ENCODE measurements at places on chromosomes 4 and X.

GRCh38 chr4:41799126-41799525, 50.6 kb upstream of the PHOX2B start:
- DNase-seq, result no peak

- no peak for DNase-seq
Measured at GRCh38 chrX:150602296-150602695, 33.9 kb downstream of the MTM1 start.

DNA sequence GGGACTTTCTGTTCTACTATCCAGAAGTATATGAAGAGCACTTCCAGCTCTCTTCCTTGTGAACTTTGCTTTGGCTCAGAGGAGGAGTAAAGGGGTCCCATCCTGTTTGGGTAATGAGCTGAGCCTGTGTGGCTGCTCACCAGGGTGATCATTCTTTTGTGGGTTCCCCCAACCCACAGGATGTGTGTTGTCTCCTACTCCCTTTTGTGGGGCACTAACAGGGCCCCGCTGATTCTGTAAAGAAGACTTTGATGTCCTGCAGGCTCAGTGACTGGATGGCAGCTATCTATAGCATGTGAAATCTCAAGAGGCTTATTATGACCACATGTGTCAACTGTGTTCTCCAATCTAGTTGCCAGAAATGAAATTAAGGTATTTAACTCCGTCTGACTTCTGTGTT, 40.8 kb downstream of the ZNF518B start:
- DNase-seq, result no peak

DNA sequence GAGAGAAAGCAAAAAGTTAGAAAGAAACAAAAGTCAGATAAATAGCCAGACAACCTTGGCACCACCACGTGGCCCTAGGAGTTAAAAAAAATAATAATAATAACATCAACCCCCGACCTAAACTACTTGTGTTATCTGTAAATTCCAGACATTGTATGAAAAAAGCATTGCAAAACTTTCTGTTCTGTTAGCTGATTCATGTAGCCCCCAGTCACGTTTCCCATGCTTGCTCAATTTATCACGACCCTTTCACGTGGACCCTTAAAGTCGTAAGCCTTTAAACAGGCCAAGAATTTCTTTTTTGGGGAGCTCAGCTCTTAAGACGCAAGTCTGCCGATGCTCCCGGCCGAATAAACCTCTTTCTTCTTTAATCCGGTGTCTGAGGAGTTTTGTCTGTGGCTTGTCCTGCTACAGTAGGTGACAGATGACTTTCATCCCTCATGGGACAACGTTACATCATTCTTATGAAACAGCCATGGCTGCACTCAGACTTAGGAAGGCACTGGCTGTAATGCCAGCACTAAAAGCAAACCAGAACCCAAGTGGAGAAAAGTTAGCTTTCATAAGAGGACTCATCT, 520 bp downstream of the ACOX3 start:
- no peak for DNase-seq

- no peak for DNase-seq
Measured at GRCh38 chr4:159013692-159014091, 89.2 kb upstream of the RAPGEF2 start.

GRCh38 chrX:1398431-1399340, 6.8 kb upstream of the SLC25A6 start:
- DNase-seq, result no peak

DNA sequence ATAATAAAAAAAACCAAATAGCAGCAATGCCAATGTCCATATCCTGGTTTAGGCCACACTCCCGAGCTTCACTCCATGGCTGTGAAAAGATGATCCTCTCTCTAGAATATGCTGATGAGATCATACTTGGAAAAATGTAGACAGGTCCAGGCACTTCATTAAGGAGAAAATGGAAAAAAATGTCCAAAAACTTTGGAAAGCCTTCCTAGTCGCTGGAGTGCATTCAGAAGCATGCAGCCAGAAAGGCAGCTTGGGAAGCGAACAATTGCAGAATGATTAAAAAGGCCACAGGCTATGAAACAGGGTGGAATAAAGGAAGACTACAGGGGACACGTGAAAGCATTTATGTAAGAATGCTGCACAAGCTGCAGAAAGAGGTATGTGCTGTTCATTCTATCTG, 165.6 kb upstream of the HCCS start:
- no peak for DNase-seq

GRCh38 chr4:1245481-1246051, 3.4 kb downstream of the CTBP1 start:
- no peak for DNase-seq

DNA sequence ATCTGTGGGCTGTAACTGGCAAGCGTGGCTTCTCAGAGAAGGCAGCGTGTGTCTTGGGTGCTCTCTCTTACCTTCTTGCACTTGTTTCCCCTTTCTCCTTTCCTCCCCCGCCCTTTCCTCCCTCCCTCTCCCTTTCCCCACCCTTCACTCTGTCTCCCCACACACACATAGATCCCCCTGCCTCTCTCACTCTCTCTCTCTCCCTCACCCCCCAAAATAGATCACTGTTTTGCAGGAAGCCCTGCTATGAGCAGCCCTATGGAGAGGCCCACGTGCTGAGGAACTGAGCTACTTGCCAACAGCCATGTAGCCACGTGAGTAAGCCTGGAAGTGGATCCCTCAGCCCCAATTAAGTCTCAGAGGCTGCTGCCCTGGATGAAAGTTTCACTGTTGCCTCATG, 4.3 kb upstream of the PNMA6E start:
- DNase-seq, result no peak

GRCh38 chr4:22014222-22014741, 65.7 kb upstream of the KCNIP4 start:
- no peak for DNase-seq

GRCh38 chr4:155371432-155372043, 5.2 kb downstream of the MAP9 start:
- DNase-seq, result no peak

- no peak for DNase-seq
Measured at GRCh38 chr4:2882341-2882740, 38.7 kb downstream of the ADD1 start.

Measured in fibroblast of skin of left biceps (primary cell).